Prostate gland (tissue), 2 donors: ENCODE measurements at places on chromosomes 16 and 17.

DNA sequence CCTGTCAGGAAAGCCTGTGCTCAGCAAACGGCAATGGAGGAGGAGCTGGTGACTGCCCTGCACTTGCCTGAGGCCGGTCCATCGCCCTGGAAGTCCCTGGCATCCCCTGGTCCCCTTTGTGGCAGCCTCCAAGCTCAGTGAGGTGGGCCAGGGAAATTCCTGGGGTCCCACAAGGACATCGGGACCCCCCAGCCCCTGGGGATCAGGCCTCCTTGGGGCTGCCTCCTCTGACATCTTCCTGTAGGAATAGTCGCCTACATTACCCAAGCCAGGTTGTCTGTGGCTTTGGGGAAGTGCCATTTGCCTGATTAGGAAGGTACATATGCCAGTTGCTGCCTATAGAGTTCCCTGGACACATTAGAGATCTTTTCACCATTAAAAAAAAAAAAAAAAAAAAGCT is 7.1 kb upstream of the KRT9 start:
- DNase-seq, result no peak

- DNase-seq, result no peak
Observed at GRCh38 chr16:85249418-85250146, 137.3 kb upstream of the CIBAR2 start.

- DNase-seq, result no peak
Observed at GRCh38 chr17:43018008-43018853, 4.0 kb downstream of the VAT1 start.

- no peak for DNase-seq
Observed at GRCh38 chr16:72751076-72751475, 296.9 kb downstream of the ZFHX3 start.

DNA sequence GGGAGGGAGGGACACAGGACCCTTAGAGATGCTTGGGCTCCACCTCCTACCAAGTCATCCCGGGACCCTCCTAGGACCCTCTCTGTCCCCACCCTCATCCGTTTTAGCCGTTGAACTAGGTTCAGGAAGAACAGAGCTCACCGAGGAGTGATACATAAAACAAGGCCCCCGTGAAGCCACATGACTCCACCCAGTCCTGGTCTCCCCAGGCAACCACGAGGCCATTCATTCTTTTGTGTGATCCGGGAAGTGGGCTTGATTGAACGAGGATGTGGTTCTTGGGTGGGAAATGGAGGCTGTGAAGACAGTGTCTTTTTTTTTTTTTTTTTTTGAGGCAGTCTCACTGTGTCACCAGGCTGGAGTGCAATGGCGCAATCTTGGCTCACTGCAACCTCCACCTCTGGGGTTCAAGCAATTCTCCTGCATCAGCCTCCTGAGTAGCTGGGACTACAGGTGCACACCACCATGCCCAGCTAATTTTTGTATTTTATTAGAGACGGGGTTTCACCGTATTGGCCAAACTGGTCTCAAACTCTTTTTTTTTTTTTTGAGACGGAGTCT is 14.8 kb downstream of the TRARG1 start:
- no peak for DNase-seq
